ENCODE measurements at places on chromosomes 7 and 10.

GRCh38 chr10:64760371-64760770 lies 1239.2 kb downstream of the REEP3 start:
- DNase-seq: no peak

DNA sequence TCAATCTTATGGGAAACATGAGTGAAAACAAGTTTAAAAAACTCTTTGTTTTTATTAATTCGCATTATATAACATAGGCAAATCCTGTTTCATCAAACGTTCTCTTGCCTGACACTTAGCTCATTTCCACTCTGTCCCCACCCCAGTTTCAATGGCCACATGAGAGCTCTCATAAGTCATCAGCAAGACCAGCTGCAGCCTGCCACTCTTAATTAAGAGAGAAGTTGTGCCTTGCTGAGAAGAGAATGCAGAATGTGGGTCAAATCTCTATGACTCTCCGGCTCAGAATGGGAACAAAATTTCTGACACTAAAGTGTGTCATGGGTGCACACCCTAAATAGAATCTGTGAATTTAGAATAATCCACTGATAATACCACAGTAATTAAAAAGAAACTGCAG lies 39.6 kb downstream of the ASAH2 start:
- no peak for DNase-seq

- DNase-seq: no peak
Observed at GRCh38 chr10:49398000-49398861, 2.3 kb upstream of the DRGX start.

- peak; percentile 46 for DNase-seq
Observed at GRCh38 chr7:48035301-48035966, at the start of gene C7orf57. Gene C7orf57 (plus strand): TSS chr7:48035543. CDS start chr7:48036309, 766 bp downstream.

GRCh38 chr7:111498391-111499007 lies 63.8 kb downstream of the IMMP2L start:
- DNase-seq: peak; percentile 12

GRCh38 chr10:97459933-97460332 lies 14.0 kb downstream of the ZDHHC16 start:
- DNase-seq: no peak

- DNase-seq: no peak
Observed at GRCh38 chr10:32386623-32387260, 39.8 kb upstream of the EPC1 start.

GRCh38 chr7:117385363-117386109 lies 41.8 kb downstream of the ASZ1 start:
- peak; percentile 24 for DNase-seq

GRCh38 chr7:156944876-156945275 lies 4.6 kb upstream of the NOM1 start:
- DNase-seq: no peak

- no peak for DNase-seq
Observed at GRCh38 chr10:112308125-112308502, 24.9 kb downstream of the TECTB start.

DNA sequence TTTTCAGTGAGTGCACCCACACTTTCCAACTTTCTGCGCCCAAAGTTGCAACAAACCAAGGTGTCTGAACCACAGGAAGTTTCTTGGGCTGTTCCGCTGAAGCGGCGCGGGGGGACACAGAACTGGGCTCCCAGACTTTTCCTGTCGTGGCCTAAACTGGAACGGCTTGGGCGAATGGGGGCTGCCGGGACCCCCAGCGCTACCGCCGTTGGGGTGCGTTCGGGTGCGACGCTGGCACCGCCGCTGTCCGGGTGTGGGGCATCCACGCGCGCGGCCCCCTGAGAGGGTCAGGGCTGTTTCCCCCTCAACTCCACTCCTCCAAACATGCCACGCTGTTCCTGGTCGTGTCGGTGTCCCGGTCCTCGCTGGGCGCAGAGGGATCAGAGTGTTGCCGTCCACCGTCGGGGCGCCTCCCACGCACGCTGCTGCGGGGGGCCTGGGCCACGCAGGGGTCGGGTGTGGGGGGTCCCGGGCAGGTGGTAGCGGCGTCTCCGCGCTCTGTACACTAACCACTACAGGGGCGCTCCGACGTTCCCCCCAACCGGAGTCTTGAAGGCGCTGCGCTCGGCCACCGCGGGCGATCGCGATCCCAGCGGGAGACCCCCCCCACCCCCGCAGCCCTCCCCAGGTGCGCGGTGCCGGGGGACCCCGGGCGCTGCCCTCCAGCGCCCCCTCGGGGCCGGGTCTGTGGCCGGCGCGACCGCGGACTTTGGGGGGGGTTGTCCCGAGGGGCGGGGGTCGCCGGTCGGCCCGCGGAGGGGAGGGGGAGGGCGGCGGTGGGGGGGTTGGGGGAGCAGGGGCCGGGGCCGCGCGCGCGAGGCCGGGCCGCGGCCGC lies 2.2 kb upstream of the CUX1 start:
- no peak for DNase-seq

DNA sequence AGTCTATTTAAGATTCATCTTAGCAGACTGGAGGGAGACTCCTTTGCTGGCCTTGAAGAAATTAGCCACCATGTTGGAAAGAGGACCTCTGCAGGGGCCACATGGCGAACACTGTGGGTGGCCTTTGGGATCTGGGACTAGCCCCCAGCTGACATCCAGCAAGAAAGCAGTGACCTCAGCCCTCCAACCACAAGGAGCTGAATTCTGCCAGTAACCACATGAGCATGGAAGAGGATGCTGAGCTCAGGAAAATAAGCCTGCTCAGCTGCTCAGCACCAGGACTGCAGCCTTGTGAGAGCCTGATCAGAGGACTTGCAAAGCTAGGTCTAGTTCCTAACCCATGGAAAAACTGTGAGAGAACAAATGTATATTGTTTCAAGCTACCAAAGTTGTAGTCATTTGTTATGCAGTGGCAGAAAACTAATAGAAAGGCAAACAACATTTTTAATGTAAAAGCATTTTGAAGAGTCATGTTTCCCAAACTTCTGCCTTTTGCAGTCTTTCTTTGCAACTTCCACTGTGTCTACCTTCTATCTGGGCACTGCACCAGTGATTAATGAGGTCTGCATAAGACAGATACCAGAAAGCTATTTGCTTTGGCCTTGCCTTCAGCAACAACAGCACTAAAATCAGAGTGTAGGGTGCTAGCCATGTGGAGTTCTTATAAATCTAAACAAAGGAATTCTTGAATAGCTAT lies 183.7 kb downstream of the FGFR2 start:
- no peak for DNase-seq

DNA sequence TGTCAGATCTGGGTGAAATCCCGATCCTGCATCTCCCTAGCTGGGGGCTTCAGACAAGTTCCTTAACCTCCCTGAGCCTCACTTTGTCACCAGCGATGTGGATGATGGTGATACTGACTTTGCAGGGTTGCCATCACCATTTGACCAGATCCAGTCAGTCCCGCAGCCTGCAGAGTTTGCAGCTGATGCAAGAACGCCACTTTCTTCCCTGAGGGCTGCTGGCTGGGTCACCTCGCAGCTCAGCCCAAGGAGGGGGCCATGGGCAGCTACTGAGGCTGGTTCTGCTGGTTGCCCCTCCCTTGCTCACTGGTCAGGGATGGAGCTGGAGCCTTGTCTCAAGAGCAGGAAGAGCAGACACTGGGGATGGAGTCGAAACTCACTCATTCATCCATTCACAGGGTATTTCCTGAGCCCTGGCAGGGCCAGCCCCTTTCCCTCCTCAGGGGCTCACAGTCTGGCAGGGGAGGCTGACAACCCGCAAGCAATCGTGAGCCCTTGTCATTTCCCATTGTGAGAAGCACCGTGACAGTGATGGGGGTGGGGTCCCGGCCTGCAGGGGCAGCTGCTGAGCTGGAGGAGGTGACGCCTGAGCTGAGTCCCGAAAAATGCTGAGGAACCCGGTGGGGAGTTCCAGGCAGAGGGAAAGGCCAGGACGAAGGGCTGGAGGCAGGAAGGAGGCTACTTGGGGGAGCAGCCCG lies 111.1 kb upstream of the TCF7L2 start:
- no peak for DNase-seq

DNA sequence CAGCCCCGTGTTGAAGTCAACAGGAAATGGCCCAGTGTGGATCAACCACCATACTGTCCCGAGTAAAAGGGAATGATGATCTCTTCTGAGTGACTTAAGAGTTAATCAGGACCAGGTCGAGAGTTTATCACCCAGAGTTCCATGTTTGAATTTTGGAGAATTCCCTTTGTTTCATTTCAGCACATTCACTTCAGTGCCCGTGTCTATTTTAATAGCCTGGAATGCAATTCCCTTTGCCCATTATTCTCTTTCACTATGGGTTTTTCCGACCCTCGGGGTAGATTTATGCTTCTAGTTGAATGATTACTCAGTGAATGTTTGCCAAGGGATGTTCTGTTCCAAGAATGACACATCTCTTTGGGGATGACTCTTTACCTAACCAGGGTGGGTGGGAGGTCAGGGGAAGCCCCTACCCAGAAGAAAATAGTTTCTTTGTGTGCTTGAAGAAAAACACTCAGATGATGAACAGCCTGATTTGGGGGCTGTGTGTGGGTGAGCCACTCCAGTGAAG lies 594.9 kb downstream of the INHBA start:
- no peak for DNase-seq

GRCh38 chr7:35523292-35523691 lies 171.6 kb downstream of the HERPUD2 start:
- no peak for DNase-seq

DNA sequence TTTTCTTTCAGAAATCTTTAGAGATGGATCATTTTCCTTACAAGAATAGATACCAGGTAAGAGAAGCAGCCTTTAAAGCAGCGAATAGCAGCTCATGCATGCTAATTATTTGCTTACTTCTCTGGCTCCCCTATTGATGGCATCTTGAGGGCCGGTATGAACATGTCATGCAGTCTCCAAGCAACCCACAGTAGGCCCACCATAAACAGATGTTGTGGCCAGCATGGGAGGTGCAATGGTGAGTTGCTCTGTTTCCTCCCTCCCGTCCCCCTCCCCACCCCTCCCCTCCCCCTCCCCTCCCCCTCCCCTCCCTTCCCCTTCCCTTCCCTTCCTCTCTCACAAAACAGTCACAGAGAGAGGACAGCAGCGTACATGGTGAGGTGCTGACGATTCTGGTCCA lies 9.7 kb upstream of the ZNF273 start:
- DNase-seq: no peak

GRCh38 chr7:139172775-139173174 lies 58.3 kb upstream of the UBN2 start:
- no peak for DNase-seq

GRCh38 chr7:105643384-105643783 lies 62.1 kb upstream of the EFCAB10 start:
- DNase-seq: no peak

DNA sequence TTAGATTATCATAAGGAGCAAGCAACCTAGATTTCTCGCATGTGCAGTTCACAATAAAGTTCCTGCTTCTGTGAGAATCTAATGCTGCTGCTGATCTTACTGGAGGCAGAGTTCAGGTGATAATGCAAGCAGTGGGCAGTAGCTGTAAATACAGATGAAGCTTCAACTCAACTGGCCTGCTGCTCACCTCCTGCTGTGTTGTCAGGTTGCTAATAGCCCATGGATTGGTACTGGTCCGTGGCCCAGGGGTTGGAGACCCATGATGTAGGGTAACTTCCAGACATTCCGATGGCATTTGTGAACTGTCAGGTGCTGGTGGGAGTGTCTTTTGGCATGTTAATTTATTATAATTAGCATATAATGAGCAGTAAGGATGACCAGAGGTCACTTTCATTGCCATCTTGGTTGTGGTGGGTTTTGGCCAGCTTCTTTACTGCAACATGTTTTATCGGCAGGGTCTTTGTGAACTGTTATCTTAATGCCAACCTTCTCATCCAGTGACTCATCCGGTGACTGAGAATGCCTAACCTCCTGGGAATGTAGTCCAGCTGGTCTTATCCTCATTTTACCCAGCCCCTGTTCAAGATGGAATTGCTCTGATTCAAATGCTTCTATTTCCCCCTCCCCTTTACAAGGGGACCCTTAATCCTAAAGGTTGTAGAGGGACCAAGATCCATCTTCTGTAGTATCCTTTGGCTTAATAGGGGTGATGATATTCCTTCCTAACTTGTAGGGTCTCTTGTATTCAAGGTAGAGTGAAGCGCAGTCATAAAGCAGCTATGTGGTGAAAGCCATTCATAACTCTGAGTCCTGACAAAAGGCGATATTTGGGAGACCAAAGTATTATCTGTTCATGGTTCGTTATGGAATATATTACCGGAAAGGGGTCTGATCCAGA lies 165.8 kb downstream of the CCSER2 start:
- DNase-seq: peak; percentile 60

DNA sequence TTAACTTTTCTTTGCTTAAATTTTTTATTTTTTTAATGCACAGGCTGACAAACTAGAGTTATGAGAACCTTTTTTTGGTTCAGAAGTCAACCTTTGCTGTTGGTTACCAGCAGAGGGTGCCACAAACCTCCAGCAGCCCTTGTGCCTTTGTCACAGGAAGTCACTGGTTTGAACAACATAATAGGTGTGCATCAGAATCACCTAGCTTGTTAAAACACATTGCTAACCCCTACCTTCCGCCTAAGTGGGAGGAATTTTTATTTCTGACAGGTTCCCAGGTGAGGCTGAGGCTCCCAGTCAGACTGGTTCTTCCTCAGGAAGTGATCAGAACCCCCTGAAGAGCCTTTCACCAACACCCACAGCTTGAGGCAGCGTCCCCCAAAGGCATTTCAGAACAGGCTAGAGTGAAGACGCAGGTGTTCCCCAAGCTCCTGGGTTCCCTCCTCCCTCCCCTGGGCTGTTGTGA lies 22.6 kb upstream of the VDAC2 start:
- no peak for DNase-seq

- DNase-seq: no peak
Observed at GRCh38 chr7:69603937-69604494, 5.7 kb downstream of the AUTS2 start.

DNA sequence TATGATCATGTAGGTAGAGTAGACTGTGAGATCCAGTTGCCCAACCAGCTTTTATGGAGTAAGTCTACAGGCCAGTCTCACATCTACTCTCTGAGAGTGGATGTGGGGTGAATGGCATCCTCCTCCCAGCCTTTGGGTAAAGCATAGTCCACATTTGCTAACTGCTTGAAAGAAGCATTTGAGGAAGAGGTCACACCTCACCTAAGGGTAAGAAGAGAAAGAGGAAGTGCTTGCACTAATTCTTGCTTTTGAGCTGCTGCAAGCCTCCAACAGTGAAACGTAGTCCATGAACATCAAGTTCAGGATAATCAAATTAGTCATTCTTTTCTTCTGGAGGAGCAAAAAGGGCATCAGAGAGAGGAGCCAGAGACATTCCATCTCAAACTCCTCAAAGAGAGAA lies 93.9 kb upstream of the AGR3 start:
- no peak for DNase-seq
